AG08396 (cell line): ENCODE measurements at places on chromosomes 12 and 14.
A peak's percentile ranks its signal among the peaks of the same experiment; 100 is the strongest.

- DNase-seq = no peak
Measured at GRCh38 chr12:124240493-124240892, 54.4 kb upstream of the RFLNA start.

GRCh38 chr12:89059721-89060541, 292.4 kb downstream of the DUSP6 start:
- no peak for DNase-seq

- no peak for DNase-seq
Measured at GRCh38 chr12:90343966-90344365, 611.0 kb downstream of the CCER1 start.

- DNase-seq = peak; percentile 42
Measured at GRCh38 chr12:11228296-11228879, 41.1 kb downstream of the PRB3 start.

- no peak for DNase-seq
Measured at GRCh38 chr12:110228756-110229155, 52.3 kb upstream of the ATP2A2 start.

GRCh38 chr14:58942516-58942915, 246.0 kb upstream of the DAAM1 start:
- DNase-seq = peak; percentile 34

- DNase-seq = peak; percentile 73
Measured at GRCh38 chr12:67910360-67911274, 78.6 kb upstream of the IFNG-AS1 start.

GRCh38 chr14:98070536-98070935, 1201.5 kb downstream of the BCL11B start:
- no peak for DNase-seq

DNA sequence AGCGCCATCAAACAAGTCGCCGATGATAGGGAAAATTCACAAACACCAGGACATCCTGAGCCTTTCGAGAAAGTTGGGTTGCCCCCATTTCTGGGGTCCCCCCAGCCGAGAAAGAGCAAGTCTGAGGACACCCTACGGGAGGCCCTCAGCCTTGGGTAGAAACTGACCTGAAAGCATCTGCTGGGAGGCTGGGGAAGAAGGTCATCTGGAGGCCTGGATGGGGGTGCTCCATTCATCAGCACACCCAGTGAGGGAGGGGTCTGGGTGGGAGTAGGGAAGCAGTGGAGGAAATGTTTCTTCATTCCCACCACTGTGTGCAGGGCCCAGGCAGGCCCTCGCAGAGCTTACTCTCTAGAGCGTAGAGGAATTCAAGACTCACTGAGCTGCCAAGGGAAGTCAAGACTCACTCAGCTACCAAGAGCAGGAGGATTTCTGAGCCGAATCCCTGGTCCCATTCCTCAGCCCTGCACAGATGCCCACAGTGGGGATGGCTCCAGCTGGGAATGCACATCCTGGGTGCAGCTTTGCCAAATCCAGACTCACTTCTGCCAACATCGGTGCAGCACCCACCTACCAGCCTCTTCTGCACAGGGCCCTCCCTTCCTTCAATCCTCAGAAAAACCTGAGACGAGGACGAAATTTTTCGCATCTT, 38.1 kb downstream of the DIO3 start:
- DNase-seq = no peak

DNA sequence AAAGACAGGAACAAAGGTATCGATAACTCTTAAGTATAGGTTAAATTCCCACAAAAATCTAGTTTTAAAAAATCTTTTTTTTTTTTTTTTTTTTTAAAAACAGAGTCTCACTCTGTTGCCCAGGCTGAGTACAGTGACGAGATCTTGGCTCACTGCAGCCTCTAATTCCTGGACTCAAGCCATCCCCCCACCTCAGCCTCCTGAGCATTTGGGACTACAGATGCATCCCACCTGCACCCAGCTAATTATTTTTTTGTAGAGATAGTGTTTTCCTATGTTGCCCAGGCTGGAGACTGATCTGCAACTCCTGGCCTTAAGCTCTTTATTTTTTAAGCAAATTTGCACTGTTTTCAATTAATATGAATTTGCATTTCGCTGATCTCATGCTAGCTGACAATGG, 9.8 kb downstream of the PSEN1 start:
- DNase-seq = no peak

- DNase-seq = no peak
Measured at GRCh38 chr14:55000381-55000780, 26.5 kb downstream of the WDHD1 start.

GRCh38 chr12:104805186-104805585, 152.9 kb downstream of the SLC41A2 start:
- DNase-seq = peak; percentile 42

GRCh38 chr12:102891756-102892155, 25.3 kb downstream of the PAH start:
- DNase-seq = no peak

DNA sequence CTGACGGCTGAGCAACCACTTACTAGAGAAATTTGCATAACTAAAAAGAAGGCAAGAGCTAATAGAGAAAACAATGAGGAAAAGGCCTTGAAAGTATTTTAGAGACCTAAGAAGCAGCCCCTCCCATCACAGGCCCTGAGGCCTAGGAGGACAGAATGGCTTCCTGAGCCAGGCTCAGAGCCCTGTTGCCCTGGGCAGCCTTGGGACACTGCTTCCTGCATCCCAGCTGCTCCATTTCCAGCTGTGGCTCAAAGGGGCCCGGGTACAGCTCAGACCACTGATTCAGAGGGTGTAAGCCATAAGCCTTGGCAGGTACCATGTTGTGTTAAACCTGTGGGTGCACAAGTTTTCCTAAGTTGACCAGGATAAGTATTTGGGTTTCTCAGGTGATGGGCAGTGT, 181.4 kb downstream of the TRHDE start:
- DNase-seq = no peak

GRCh38 chr12:130983328-130984017, 29.8 kb downstream of the ADGRD1 start:
- DNase-seq = no peak

- no peak for DNase-seq
Measured at GRCh38 chr14:53109105-53110041, 43.8 kb downstream of the DDHD1 start.

GRCh38 chr14:99930420-99931274, 134.6 kb upstream of the EVL start:
- no peak for DNase-seq

- no peak for DNase-seq
Measured at GRCh38 chr14:99194136-99194535, 77.9 kb downstream of the BCL11B start.

GRCh38 chr12:119989361-119989730, 310 bp downstream of the BICDL1 start:
- DNase-seq = no peak

DNA sequence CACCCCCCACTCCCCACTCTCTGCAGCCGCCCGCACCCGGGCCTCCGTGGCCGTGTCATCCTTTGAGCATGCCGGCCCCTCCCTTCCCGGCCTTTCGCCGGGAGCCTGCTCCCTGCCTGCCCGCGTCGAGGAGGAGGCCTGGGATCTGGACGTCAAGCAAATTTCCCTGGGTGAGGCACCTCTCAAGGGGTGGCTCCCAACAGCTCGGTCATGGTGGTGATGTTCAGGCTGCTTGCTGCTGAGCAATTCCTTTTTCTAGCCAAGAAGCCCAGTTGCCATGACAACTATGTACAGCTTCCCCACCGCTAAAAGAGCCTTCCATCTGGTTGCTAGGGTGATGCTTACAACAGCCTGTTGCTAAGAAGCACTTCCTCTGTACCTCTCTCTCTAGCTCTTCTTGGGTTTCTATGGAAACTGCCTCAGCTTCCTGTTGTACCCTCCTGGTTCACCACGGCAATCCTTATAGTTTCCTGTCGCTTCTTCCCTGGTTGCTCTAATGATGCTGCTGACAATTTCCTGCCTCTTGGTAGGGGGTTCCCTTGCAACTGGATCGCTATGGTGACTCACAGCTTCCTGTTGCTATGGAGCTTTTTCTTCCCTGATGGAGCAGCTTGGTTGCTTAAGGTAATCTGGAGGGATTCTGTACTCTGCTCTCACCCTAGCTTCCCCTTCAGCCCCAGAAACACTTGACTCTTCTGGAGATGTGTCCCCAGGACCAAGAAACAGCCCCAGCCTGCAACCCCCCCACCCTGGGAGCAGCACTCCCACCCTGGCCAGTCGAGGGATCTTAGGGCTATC, 11.0 kb downstream of the ZNF219 start:
- DNase-seq = peak; percentile 92
